Activated naive CD4-positive, alpha-beta T cell treated with anti-CD3 and anti-CD28 coated beads, Interleukin-2, amount 50 U/mL, for 72 hours (primary cell): ENCODE measurements at places on chromosomes 2 and 18. TPM values are rescaled to one million over a fixed set of nuclear protein-coding genes. Genes with fewer than 3 reads are reported as not detected.

SCYGR5 gene
- not detected for total RNA-seq

IL18R1 gene
- 11.7 TPM for total RNA-seq

HOXD13 gene
- total RNA-seq: not detected

EVA1A gene
- not detected for total RNA-seq

DSG3 gene
- not detected for total RNA-seq

SERPINB13 gene
- total RNA-seq: not detected

LRRC30 gene
- not detected for total RNA-seq

PECR gene
- 34.0 TPM for total RNA-seq

RMDN2 gene
- total RNA-seq: 1.5 TPM

SLC38A11 gene
- not detected for total RNA-seq
